ENCODE measurements at places on chromosomes 6 and 20. TPM values are rescaled to one million over a fixed set of nuclear protein-coding genes. Genes with fewer than 3 reads are reported as not detected.

NKX2-4 gene
- not detected for total RNA-seq

C2 gene
- 0.71 TPM for total RNA-seq

ABHD16B gene
- not detected for total RNA-seq

MLIP gene
- total RNA-seq = 2.8 TPM

DSP gene
- 1,323 TPM for total RNA-seq

CST4 gene
- total RNA-seq = not detected

BACH2 gene
- 0.68 TPM for total RNA-seq

KCNS1 gene
- 0.64 TPM for total RNA-seq

ANKRD66 gene
- total RNA-seq = not detected

PLCB1 gene
- 1.4 TPM for total RNA-seq

POM121L2 gene
- total RNA-seq = not detected

TREM2 gene
- 1.4 TPM for total RNA-seq

C6orf52 gene
- total RNA-seq = 1.4 TPM

SLA2 gene
- total RNA-seq = not detected

MCUR1 gene
- total RNA-seq = 23.2 TPM

TENT5A gene
- 16.4 TPM for total RNA-seq

SLC13A3 gene
- 3.3 TPM for total RNA-seq

TOX2 gene
- 0.28 TPM for total RNA-seq

CD93 gene
- total RNA-seq = under 0.01 TPM

DNMT3B gene
- 1.5 TPM for total RNA-seq

OR2B6 gene
- total RNA-seq = not detected

LHFPL5 gene
- total RNA-seq = 0.07 TPM

MLN gene
- total RNA-seq = not detected

EYS gene
- not detected for total RNA-seq

EYA2 gene
- 12.3 TPM for total RNA-seq

DYNLT2 gene
- total RNA-seq = 0.68 TPM

CAP2 gene
- 2.7 TPM for total RNA-seq

AKAP7 gene
- total RNA-seq = 2.7 TPM

SPTLC3 gene
- total RNA-seq = 7.3 TPM

ZBTB46 gene
- 1.7 TPM for total RNA-seq

SLC35D3 gene
- total RNA-seq = not detected

SNAI1 gene
- total RNA-seq = not detected

APCDD1L gene
- total RNA-seq = under 0.01 TPM

RIPOR3 gene
- 1.6 TPM for total RNA-seq

AMD1 gene
- total RNA-seq = 185 TPM

TGM2 gene
- total RNA-seq = 0.68 TPM

RAMACL gene
- total RNA-seq = 2.6 TPM

TNNC2 gene
- total RNA-seq = not detected

OR11A1 gene
- total RNA-seq = not detected

VIP gene
- 0.14 TPM for total RNA-seq

LGSN gene
- total RNA-seq = not detected

SALL4 gene
- total RNA-seq = 1.4 TPM

IPCEF1 gene
- total RNA-seq = 1.00 TPM

NOX3 gene
- total RNA-seq = not detected

TTI1 gene
- 19.5 TPM for total RNA-seq

AVP gene
- not detected for total RNA-seq

BNIP5 gene
- total RNA-seq = not detected
